Activated CD4-positive, alpha-beta T cell treated with anti-CD3 and anti-CD28 coated beads, Interleukin-2, amount 50 U/mL, for 16 hours (primary cell): ENCODE measurements at places on chromosomes 5 and 9.

- DNase-seq: no peak
Observed at GRCh38 chr5:17839848-17840247, 205.6 kb downstream of the TAF11L14 start.

- DNase-seq: no peak
Observed at GRCh38 chr5:68181039-68181599, 34.4 kb upstream of the PIK3R1 start.

- no peak for DNase-seq
Observed at GRCh38 chr9:134966270-134966669, 48.6 kb upstream of the FCN1 start.

DNA sequence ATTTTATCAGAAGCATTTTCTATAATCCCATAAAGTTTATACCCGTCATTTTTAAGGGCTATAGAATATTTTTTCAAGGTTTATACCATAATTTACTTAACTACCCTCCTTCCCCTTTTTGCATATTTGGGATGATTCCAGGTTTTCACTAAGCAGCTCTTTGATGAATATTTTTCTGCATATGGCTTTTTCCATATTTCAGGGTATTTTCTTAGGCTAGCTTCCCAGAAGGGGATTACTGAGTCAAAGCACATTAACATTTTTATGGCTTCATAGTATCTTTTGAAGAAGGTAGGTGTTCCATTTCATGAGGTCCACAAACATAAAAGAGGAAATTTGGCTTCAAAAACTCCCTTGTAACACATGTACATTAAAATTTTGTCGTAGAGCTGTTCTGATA, 14.6 kb upstream of the COL15A1 start:
- no peak for DNase-seq

- DNase-seq: no peak
Observed at GRCh38 chr5:170151097-170151831, 45.6 kb downstream of the FOXI1 start.

- DNase-seq: no peak
Observed at GRCh38 chr5:37696190-37697021, 143.4 kb downstream of the GDNF start.

- no peak for DNase-seq
Observed at GRCh38 chr5:169183576-169183975, 117.4 kb downstream of the SLIT3 start.

DNA sequence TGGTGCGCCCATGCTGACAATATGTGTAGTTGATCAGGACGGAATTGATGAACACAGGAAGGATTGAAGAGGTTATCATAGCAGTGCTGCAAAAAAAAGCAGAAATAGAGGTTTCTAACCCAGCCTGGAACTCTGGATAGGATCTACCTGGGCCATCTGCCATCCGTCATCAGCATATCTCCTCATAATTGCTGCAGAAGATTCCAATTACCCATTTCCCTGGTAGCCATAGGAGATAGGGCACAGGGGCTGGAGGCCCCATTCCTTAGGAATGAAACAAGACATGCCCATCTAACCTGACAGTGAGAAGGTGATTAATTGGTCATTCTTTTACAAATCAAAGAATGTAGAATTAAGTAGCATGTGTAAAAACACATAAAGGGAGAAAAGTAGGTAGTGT, 60.3 kb upstream of the TRIM32 start:
- no peak for DNase-seq

DNA sequence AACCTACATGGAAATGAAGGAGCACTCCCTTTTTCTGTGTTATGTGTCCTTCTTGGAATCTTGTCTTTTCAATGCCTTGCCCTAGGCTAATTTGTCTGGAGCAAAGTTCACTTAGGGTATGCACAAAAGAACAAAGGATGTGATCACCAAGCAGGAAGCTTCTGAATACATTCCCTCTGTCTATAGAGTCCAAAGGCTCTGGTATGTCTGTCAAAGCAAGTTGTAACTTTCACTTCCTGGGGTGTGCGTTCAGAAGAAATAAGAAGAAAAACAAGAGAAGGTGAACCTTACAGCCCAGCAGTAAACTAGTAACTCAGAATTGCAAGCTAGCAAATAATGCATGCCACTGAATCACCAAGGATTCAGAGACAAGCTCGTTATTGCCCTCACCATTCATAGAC, 31.7 kb upstream of the CDH6 start:
- DNase-seq: no peak
